ENCODE measurements at places on chromosomes 1 and 21. TPM values are rescaled to one million over a fixed set of nuclear protein-coding genes. Genes with fewer than 3 reads are reported as not detected.

Gene PADI1
- 1.9 TPM for total RNA-seq

Gene LCK
- total RNA-seq: not detected

Gene CROCC
- total RNA-seq: 5.6 TPM

Gene HES5
- not detected for total RNA-seq

Gene SEC16B
- total RNA-seq: 1.2 TPM

DNA sequence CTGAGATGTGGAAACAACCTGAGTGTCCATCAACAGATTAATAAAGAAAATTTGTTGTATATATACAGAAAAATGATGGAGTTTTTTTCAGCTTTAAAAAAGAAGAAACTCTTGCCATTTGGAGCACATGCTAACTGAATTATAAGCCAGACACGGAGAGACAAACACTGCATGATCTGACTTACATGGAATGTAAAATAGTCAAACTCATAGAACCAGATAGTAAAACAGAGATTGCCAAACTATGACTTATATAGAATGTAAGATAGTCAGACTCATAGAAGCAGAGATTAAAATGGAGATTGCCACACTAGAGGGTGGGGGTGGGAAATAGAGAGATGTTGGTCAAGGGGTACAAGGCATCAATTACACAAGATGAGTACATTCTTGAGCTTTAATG lies 1786.6 kb downstream of the PLA2G4A start:
- no peak for DNase-seq

DNA sequence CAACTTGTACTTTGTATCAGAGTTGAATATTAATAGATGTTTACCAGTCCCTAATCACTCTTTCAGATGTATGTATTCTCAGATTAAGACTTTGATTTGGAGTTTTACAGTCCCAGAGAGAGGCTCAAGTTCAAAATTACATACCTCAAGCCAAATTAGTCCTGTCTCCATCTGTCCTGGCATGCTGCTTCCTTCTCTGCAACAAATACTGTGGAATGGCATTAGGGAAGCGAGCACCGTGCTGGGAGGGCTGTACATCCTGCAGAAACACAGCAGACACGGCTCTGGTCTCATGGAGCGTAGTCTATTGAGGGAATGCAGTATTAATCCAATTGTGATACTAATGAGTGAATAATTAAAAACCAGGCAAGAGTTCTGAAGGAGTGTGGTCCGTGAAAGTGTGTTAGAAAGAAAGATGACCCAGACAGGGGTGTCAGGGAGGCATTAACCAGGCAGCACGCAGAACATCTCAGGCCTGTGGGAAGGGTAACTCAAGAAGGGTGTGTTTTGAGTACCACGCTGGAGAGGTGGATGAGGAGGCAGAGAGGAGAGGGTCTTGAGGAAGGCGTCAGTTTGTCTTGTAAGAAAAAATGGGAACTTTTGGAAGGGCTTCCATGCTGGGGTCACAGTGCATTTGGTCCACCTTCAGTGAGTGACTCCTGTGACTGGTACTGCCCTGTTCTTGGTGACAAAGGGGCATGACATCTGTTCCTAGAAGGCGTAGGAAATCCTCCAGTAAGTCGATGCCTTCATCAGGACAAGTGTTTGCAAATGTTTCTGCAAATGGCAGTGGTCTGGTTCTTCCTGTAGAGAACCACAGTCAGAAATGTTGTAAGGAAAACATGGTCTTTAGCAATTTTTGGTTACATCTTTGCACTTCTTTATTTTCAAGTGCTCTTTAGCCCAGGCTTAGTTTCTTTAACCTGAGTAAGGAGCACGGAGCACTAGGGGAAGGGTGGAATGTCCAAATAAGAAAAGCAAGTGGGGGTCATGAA lies 1.6 kb downstream of the RAB4A start:
- DNase-seq: no peak

DNA sequence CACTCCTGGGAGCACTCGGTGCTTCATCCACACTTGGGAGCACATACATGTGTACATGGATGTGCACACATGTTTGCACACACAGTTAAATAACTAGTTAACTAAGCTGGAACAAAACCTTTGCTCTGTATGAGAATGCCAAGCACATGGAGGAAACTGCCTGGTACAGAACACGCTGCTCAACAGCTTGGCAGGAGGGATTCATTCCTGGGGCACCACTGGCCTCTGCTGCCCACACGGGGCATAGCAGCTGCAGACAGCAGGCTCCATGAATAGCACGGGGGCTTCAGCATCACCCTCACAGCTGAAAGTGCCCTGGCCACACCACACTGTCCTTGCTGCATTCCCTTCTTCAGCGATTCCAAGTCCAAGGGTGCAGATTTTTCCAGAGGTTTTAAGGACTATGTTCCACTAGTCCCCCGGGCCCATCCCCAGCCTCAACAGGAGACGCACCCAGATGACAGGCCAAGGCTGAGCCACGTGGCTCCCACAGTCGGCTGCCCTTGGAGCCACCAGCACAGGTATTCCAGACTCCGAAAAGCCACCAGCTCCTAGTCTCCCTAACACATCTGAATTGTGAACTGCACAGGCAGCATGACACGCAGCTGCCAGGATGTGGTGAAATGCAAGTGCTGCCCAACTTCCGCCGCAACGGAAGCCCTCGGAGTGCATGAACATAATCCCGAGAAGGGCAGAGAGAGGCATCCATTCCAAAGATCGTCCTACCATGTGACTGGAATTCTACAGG lies 16.9 kb downstream of the NPHP4 start:
- peak; percentile 42 for DNase-seq

DNA sequence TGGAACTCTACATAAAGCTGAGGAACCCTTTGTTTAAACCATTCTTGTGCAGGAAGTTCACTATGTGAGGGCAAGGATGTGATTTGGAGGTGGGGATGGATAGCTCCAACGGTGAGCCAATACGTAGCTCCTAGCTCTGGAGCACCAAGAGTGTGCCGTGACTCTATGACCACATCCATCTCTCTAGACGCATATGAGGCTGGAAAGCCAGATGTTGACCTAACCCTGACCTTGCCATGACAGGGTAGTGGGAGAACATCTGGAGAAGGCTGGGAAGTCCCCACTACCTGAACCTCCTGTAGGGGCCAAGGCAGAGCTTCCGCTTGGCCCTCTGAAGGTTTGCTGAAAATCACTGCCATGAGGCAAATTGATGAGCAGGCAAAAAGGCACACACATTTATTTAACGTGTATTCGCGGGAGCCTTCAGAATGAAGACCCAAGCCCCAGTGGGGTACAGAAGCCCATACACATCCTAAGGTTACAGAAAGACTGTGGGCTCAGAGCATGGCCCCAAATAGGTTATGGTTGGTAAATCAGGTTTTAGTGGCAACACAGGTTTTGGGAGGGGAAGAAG lies 43.4 kb downstream of the EIF2D start:
- no peak for DNase-seq

DNA sequence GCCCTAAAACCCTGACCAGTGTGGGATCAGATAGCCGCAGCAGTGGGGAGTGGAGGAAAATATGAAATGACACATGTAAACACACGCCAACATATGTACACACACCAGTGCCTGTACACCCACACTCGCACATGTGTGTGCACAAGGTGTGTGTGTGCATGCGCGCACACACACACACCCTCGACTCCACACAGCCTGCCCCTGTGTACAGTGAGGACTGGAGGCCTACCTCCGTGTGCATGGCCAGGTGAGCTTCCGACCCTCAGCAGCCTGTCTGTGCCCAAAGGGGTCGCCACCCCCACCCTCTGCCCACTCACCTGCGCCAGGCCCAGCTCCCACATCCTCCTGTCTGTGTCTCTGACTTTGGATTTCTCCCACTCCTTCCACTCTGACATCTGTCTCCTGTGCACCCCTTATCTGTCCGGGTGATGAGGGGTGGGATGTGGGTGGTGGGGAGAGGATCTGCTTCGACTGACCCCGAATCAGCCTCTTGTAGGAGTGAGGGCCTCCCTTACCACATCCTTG lies 31.7 kb downstream of the CITED4 start:
- DNase-seq: no peak

GRCh38 chr21:44765231-44766013 lies 36.2 kb downstream of the UBE2G2 start:
- DNase-seq: no peak

- no peak for DNase-seq
Observed at GRCh38 chr1:14332158-14332557, 266.3 kb upstream of the KAZN start.
